ENCODE measurements at places on chromosomes 13 and 19.

DNA sequence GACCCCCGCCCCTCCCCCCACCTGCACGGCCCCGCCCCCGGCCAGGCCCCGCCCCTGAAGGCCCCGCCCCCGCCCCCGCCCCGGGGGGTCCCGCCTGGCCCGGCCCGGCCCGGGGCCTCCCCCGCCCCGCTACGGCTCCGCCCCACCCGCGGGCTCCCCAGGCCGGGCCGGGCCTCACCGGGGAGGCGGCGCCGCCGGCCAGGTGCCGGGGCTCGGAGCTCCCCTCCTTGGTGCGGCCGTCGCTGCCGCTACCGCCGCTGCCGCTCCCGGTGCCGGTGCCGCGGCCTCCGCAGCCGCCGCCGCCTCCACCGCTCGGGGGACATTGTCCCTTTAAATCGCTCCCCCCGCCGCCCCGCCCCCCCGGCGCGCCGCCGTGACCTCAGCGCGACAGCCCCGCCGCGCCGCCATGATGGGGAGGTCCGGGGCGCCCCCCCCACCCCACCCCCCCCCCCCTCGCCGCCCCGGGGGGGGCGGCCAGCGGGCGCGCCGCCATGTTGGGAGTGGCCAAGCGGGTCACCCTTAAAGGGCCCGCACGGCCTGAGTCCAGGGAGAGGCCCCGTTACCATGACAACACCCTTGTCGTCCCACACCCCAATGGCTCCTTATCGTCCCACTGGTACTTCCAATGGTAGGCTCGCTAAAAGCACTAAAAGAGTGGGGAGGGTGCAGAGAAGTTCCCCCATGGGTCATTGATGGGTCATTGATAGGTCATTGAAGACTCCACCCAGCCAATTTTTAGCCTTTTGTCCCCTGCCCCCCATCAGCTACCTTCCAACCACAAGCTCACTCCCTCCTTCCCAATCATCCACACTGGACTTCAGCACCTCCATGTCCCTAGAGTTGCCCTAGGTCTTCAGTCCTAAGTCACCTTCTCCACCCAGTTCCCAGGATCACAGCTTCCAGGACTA, at the start of gene WIZ:
Gene WIZ (minus strand): TSS at position 337 of the 908 bp plus-strand sequence. CDS start 1,649 bp downstream, outside the sequence.
- DNase-seq = no peak

- no peak for DNase-seq
Measured at GRCh38 chr13:99303863-99304521, 3.2 kb downstream of the GPR183 start.

DNA sequence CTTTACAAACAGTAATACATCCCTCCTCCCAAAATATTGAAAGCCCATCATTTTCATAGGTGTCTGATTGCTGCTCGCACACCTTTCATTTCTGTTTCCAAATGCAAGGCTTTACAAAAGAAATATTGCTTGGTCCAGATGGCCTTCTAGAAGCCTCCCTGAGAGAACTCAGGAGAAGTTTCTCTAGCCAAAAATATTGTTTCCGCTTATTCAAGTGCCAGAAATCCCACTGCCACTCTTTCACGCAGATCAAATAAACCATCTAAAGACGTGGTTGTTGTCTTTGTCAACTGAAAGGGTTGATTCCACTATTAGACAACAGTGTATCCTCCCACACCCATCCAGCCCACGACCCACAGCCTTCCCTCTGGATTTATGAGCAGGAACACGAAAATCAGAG, 96.2 kb downstream of the ZIC5 start:
- DNase-seq = no peak

- peak; percentile 84 for DNase-seq
Measured at GRCh38 chr19:44748426-44749254, at the start of gene BCL3. Gene BCL3 (plus strand): TSS chr19:44748708. CDS start chr19:44748791, 83 bp downstream.

GRCh38 chr19:18991006-18991405, 42.3 kb downstream of the SUGP2 start:
- DNase-seq = no peak

- DNase-seq = no peak
Measured at GRCh38 chr13:26025196-26025595, 26.6 kb downstream of the SHISA2 start.

GRCh38 chr13:50797091-50797490, 46.4 kb downstream of the DLEU7 start:
- no peak for DNase-seq

DNA sequence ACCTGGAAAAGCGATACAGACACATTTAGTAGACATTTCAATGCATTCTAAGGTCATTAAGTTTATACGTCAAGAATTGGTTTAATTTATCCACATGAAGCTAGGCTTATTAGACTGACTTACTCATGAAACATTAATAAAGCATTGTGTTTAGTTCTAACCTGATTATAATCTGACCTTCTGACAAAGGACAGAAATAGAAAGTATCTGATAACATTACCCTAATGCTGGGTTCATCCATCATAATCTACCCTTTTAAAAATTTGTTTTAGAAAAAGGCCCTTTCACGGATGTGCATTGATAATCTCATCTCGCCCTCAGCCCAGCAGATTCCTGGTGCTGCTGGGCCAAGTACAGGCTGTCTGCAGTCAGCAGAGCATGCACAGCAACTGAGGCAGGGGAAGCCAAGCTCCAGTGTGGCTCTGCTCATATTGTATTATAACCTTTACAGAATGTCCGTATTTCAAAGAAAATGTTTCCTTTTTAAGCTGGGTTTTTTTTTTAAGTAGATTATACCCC, 142.1 kb upstream of the MAB21L1 start:
- no peak for DNase-seq

DNA sequence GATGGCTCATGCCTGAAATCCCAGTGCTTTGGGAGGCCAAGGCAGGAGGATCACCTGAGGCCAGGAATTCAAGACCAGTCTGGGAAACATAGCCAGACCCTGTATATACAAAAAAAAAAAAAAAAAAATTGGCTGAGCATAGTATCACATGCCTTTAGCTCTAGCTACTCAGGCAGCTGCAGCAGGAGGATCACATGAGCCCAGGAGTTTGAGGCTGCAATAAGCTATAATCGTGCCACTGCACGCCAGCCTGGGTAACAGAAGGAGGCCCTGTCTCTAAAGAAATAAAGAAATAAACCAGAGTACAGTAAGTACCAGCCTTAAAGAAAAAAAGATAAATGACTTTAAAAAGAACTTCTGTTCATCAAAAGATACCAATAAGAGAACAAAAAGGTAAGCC, 52.9 kb downstream of the FAM124A start:
- no peak for DNase-seq

GRCh38 chr13:67439365-67439764, 209.2 kb upstream of the PCDH9 start:
- no peak for DNase-seq

DNA sequence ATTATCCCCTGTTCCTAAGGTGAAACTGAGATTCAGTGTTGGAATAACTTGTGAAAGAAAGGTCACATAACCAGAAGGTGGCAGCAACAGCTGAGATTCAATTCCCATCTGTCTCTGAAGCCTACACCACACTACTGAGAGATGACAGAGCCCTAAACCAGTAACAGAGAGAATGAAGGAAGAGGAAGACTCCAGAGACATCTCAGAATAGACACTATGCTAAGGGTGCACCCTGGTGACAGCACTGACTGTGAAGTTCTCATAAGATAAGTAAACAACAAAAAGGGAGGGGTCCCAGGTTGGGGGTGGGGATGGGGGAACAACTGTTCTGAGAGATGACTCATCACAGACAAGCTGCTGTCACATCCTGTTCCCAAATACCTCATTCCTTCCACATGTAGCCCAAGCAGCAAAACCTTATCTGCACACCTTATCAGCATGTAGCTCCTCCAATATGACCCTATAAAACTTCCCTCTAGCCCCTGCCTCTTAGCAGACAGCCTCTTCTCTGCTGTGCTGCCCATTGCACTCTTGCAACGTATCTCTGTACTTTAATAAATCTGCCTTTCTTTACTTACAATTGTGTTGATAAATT, 46.5 kb downstream of the UTP14C start:
- peak; percentile 95 for DNase-seq

DNA sequence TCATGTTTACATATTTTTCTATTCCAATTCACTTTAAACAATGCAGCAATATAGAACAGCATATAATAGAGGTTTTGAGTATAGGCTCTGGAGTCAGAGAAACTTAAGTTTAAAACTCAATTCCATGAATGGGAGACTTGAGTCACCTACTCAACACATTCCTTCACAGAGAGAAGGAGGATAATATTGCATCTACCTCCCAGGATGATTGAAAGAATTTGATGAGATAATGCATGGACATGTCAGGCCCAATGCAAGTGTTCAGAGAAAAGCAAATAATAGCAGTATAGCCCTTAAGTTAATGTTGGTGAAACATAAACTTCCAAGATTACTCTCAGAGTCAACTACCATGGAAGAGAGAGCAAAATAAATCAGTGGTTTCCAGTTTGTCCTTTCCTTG, 170.2 kb downstream of the DCLK1 start:
- no peak for DNase-seq

GRCh38 chr13:36432106-36432544, at the start of gene CCNA1:
Gene CCNA1 (plus strand): TSS chr13:36432495. CDS start chr13:36433057, 562 bp downstream.
- DNase-seq = peak; percentile 9

Data from bone marrow (tissue), 2 donors.